NCI-H1092 treated with DMSO at 0.1 percent for 48 hours (cell line): ENCODE measurements at places on chromosomes 7 and 10.

- DNase-seq: no peak
Measured at GRCh38 chr10:122293961-122294380, 22.9 kb downstream of the BTBD16 start.

- DNase-seq: no peak
Measured at GRCh38 chr7:122673951-122674350, 25.0 kb downstream of the RNF133 start.

- DNase-seq: no peak
Measured at GRCh38 chr7:1567896-1568510, 1.8 kb downstream of the PSMG3 start.

DNA sequence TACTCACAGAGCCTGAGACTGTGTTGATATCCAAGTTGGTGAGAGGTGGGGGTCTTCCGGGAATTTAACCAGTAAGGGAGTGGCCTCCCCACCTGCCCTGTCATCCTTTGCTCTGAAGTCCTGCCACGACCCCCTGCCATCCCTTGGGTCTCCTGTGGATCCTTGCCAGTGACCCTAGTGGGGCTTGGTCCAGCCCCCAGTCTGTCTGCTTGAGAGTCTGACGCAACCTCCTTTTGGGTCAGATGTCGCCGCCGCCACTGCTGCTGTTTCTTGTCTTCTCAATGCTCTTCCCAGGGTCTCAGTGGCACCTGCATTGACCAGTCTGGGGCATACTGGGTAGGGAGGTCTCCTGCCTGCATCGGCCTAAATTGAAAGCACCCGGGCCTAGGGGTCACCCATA is 28.8 kb downstream of the PAX2 start:
- no peak for DNase-seq

- DNase-seq: no peak
Measured at GRCh38 chr10:122276611-122277208, 5.6 kb downstream of the BTBD16 start.

DNA sequence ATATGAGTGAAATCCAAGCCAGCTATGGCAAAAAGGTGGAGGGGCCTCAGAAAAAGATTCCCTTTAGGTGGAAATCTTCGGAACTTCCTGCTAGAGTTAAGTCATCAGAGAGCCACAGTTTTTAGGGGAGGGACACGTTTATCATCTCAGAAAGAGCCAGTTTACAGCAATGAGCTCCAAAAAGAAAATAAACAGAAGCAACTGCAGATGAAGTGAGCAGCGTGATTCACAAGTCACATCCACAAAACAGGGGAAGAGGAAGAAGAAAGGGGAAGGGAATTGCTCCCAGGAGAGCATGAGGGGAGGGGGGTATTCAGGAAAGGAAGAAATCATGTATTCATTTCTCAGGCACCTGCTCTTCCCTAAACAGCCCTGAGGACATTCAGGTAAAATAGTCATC is 156.2 kb upstream of the FOXK1 start:
- no peak for DNase-seq

DNA sequence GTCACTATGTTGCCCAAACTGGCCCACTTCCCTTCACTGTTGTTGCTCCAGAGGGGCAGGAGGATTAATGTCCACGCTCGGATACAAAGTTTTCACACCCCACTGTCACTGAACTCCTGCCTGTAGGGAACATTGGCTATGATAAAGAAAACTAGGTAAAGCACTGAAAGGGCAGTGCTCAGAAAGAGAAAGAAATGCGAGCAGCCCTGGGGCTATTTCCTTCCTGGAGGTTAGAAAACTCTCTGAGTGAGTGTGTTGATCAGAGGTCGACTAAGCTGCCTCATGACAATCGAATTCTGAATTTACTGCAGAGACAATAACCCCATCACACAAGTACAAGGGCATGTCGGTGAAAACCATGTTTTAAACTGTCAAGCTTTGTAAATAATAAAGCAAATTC is 227.2 kb upstream of the PITRM1 start:
- DNase-seq: no peak

- DNase-seq: no peak
Measured at GRCh38 chr7:2325162-2325561, 10.9 kb upstream of the SNX8 start.

DNA sequence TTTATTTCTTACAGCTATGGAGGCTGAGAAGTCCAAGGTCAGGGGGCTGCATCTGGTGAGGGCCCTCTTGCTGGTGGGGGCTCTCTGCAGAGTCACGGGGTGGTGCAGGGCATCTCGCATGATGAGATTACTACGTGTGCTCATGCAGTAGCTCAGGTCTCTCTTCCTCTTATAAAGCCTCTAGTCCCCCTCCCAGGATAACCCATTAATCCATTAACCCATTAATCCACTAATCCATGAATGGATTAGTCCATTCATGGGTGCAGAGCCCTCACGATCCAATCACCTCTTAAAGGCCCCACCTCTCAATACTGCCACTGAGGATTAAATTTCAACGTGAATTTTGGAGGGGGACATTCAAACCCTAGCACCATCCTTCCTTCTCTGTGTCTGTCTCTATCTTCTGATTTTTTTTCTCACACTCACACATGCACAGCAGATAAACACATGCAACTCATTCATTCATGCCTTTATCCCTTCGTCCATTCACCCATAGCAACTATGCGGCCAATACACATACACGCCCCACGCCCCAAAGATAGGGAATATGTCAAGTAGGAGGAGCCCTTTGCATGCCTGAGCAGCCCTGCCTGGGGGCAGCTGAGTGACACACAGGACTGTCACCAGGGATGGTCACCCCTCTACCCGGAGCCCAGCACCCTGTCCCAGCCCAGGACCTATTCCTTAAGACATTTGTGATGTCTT is 86.5 kb downstream of the C10orf105 start:
- DNase-seq: no peak

DNA sequence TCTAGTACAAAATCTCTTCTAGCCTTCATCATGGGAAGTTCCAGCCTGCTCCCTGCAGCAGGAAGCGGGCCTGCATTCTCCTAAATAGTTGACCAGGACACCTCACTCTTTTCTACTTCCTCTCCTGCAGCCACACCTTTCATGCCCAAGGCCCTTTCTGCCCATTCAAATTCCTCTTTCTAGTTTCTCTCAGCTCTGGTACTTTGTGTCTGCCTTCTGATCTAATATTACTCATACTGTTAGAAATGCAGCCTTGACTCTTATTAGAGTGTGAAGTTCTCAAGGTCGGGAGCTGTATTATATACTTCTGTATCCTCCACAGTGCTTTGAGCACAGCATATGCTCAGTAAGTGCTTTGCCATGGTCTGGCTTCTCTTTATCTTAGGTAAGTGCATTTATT is 103.1 kb downstream of the PRKCQ start:
- no peak for DNase-seq

- peak; percentile 91 for DNase-seq
Measured at GRCh38 chr7:29189743-29190201, 4.8 kb upstream of the CHN2 start.

GRCh38 chr7:151571471-151571870 is 51.8 kb upstream of the RHEB start:
- no peak for DNase-seq

GRCh38 chr7:44272981-44273380 is 52.4 kb downstream of the CAMK2B start:
- DNase-seq: no peak

- DNase-seq: no peak
Measured at GRCh38 chr10:52353205-52353604, 39.1 kb downstream of the DKK1 start.

DNA sequence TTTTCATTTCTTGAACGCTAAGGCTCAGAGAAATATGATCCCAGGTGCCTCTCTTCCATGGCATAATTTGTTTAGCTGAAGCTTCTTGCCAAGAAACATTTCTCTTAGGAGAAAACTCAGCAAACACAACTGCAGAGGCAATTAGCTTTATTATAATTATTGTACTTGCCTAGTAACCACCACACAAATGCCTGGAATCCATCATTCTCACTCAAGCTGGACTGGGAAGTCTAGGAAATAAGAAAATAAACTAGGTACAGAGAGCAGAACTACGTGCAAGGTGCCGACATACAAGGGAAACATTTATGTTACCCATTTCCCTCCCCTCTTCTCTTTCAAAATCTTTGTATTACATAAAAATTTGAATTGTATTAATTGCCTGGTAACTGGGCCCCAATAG is 15.1 kb downstream of the SLC35B4 start:
- no peak for DNase-seq

DNA sequence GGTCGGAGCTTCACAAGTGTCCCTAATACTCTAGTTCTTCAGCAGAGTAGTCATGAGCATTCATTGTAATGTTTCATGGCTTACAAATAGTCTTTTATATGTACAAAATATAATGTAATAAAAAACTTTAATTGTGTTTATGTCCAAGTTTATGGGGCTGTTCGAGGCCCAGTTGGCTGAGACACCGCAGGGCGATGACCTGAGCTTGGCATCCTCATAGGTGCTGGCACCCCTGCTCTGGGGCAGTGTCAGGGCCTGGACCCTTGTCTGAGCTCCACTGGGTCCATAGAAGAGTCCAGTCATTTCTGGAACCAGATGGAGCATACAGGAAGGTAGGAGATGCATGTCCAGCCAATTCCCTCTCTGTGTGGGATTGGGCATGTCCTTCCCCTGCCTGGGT is 12.9 kb upstream of the ZMIZ1 start:
- DNase-seq: no peak

DNA sequence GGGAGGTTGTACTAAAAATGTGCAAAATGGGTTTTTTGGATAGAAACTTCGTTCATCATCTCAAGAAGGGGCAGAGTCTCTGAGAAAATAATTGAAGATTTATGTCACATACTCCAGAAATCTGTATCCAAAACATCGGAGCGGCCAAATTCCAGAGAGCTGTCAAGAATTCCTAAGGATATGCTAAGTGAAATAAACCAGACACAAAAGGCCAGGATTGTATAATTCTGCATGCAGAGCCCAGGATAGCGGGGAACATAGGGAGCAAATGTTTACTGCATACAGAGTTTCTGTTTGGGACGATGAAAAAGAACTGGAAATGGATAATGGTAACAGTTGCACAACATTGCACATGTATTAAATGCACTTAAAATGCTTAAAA is 224.2 kb upstream of the AUTS2 start:
- no peak for DNase-seq

DNA sequence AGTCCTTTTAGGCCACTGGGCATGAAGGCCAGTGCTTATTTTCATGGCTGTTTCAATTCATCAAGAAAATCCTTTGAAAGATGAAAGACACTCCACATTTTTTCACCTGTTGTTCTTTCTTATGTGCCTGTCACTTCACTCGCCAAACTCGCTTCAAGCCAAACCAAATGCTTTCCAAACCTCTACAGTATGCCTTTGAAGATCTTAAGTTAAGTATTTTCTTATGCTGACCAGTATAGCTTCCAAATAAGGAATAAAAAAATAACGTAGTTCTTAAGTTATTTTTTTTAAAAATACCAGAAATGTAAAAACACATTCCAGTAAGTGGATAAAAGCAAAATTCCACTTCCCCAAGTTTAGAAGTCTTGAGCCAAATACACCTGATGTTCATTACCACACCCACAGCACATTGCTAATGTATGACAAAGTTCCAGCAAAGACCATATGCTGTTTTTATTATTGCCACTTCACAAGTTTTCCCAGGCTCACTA is 186.1 kb downstream of the MTERF1 start:
- no peak for DNase-seq

DNA sequence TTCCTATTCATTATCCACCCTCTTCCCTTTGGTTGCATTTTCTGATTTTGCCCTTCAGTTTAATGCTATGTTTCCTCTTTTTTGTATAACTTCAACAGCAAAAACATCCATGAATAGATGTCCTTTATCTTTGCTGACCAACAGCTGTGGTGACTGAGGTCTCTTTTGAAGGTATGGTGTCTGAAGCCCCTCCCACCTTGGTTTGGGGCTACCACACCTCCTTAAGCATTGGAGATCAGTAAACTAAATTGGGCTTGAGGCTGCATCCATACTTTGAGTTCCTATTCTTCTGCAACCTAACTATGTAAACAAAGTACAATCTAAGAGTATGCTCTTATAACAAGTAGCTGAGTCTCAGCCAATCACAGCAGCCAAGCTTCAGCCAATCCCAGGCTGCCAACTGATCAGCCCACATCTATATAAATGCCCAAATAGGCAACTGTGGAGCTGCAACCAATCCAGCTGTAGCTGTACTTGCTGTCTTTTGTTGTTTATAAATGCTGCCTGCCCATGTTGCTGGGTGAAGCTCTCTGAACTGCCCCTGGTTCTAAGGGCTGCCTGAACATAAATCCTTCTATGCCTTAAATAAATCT is 69.4 kb upstream of the PDLIM1 start:
- DNase-seq: no peak

GRCh38 chr7:26699766-26700165 is 164.6 kb downstream of the SKAP2 start:
- no peak for DNase-seq

- DNase-seq: no peak
Measured at GRCh38 chr7:5541087-5541992, 117.7 kb upstream of the TNRC18 start.

GRCh38 chr7:37342688-37343471 is 105.8 kb downstream of the ELMO1 start:
- no peak for DNase-seq

DNA sequence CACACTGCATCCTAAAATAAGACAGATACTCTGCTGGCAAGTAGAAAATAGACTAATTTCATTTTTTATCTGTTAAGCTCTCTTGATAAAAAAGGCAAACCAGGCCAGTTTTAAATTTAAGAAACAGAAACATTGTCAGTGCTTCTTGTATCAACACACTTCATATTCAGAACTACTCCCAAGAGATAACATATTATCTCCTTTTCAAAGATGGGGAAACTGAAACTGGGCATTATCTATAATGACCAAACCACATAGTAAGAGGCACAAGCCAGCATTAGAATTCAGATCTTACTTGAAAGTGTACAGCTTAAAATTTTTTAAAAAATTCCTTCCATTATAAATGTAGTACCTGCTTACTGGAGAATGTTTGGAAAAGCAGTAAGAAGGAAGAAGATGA is 14.7 kb downstream of the SRI start:
- no peak for DNase-seq

- no peak for DNase-seq
Measured at GRCh38 chr10:484441-484924, 205.0 kb downstream of the DIP2C start.

DNA sequence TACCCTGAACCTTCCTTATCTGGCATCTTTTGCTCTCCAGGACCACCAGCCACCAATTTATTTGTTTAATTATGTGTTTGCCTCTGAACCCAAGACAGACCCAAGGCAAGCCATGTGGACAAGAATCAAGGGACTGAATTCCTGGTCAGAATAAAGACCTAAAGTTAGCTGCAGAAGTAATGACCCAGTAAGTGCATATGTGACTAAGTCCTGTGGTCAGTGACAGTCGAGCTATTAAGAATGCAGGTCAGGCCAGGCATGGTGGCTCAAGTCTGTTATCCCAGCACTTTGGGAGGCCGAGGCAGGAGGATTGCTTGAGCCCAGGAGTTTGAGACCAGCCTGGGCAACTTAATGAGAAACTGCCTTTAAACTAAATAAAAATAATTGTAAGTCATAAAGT is 139.4 kb downstream of the CCDC71L start:
- no peak for DNase-seq

- DNase-seq: peak; percentile 76
Measured at GRCh38 chr7:120554960-120555571, 282.1 kb downstream of the KCND2 start.

DNA sequence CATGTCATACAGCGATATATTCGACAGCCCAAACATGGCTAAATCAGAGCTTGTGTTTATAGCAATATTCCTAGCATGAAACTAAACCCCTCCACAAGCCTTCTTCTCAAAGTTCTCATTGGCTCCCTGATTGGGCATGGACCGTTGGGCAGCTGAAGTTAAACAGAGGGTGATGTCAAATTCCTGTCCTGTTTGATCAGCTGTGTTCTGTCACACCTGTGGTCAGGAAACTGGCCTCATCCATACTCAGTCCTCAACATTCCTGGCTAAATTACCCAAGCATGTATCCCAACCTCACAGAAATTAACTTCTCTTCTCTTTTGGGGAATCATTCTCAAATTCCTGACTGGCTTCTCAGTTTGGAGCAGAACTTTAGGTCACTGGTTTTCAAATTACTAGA is 107.9 kb downstream of the ODAD2 start:
- DNase-seq: no peak
